ENCODE measurements at places on chromosomes 16 and 17. TPM values are rescaled to one million over a fixed set of nuclear protein-coding genes. Genes with fewer than 3 reads are reported as not detected.

DNA sequence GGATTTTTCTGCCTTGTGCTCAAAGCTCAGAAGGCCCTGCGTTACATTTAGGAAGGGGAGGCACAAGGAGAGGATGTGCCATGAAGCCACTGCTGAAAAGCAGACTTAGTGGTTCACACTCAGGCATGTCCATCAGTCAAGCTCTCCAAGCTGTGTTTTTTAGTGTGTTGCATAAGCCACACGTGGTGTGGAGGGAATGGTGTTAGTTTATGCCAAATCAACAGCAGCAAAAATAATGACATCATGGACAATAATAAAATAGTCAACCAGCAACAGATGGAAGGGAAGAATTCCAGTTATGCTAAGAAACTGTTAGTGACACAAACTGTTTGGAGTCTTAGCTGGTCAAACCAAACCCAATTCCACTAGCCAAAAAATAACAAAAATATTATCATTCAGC, 438.3 kb downstream of the NPIPA7 start:
- DNase-seq, result no peak

GRCh38 chr16:69286941-69287713, 24.0 kb upstream of the VPS4A start:
- DNase-seq, result peak; percentile 31

DNA sequence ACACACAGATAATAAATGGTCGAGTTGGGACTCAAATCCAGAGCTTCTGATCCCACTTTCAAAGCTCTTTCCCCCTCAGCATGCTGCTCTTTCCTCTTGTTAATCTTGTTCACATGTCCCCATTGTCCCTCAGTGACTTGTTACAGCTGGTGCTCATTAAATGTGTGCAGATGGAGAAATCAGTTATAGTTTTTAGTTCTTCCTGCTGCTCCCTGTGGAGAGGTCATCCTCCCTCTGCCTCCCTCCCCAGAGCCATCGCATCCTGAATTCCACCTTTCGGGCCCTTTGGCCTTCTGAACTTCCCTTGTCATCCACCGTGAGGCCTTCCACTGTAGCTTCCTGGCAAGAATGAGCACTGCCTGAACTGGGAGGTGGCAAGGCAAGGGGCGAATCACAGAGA, 179.6 kb downstream of the WSCD1 start:
- no peak for DNase-seq

GRCh38 chr16:83723244-83723643, 84.5 kb upstream of the HSBP1 start:
- DNase-seq, result no peak

- no peak for DNase-seq
Measured at GRCh38 chr17:68733241-68734176, 132.3 kb upstream of the FAM20A start.

- peak; percentile 100 for DNase-seq
Measured at GRCh38 chr17:41655611-41656111, 31.3 kb upstream of the KRT17 start.

- no peak for DNase-seq
Measured at GRCh38 chr17:73851091-73851490, 206.8 kb upstream of the SDK2 start.

The GPR179 gene
- not detected for total RNA-seq

The PRSS22 gene
- total RNA-seq, result 12.3 TPM

Measured in mammary epithelial cell (primary cell).